ENCODE measurements at places on chromosomes 6 and 20. TPM values are rescaled to one million over a fixed set of nuclear protein-coding genes. Genes with fewer than 3 reads are reported as not detected.

The SRXN1 gene
- 33.2 TPM for total RNA-seq

The BANF2 gene
- total RNA-seq, result not detected

DNA sequence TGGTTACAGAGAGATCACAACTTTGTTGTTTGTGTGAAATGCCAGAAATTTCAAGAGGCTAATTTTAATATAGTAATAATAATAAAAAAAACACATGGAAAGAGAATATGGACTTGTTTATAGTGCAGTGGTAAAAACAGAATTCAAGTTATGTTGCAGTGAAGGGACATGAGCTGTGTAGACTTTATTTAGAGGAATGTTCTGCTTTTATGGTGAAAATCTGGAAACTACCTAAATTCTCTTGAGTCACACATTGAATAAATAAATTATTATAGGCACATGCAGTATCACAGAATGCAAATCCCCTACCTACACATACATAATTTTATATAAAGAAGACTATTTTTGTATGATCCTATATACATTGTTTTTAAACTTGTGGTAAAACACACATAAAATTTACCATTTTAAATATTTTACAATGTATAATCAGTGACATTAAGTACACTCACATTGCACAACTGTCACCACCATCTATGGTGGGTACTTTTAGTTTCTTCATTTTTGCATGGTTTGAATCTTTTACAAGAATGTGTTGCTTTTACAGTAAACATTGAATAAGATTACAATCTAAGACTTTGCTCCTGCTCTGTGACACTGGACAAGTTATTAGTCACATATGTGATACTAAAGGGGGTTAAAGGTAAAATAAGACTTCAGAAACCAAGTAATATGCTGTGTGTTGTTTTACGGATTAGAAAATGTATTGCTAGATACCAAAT is 107.4 kb downstream of the B3GAT2 start:
- no peak overlapping the region for H3K27ac ChIP-seq
- H3K36me3 ChIP-seq, result no peaks in the 10 kb centered on the region
- no peaks in the 10 kb centered on the region for H3K4me1 ChIP-seq

- H3K27me3 ChIP-seq, result no peaks in the 10 kb centered on the region
- no peaks in the 10 kb centered on the region for H3K4me1 ChIP-seq
- no peaks in the 10 kb centered on the region for H3K36me3 ChIP-seq
- no peak for DNase-seq
- no peak overlapping the region for H3K27ac ChIP-seq
Observed at GRCh38 chr6:161833099-161833860, 559.4 kb upstream of the AGPAT4 start.

The MROH8 gene
- 7.5 TPM for total RNA-seq

DNA sequence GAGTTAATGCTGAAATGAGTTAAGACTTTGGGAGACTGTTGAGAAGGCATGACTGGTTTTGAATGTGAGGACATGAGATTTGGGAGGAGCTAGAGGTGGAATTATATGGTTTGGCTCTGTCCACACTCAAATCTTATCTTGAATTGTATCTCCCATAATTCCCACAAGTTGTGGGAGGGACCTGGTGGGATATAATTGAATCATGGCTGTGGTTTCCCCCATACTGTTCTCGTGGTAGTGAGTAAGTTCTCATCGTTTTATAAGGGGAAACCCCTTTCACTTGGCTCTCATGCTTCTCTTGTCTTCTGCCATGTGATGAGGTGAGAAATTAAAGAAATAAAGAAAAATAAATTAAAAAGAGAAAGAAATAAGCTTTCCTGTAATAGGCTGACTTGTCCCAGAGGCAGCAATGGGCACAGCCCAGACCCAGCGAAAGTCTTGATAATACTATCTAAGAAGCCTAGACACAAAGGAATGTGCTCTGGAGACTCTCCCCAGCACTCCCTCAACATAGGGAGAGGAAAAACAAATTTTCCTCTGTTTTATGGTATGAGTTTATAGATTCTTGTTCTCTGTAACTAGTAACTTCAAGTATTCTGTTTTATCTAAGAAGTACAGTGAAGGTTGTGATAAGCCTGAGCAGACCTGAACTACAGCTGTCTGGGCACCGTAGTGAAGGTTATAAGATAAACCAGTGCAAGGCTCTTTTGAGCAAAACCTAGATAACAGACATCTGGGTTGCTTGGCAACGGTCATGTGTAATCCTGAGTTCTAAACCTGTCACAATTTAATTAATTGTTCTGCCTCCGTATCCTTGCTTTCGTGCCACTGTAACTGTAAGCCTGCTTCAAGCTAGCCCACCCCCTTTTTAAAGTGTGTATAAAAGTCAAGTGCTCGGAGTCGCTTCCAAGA is 88.9 kb upstream of the ECI2 start:
- H3K27me3 ChIP-seq, result no peaks in the 10 kb centered on the region
- H3K4me3 ChIP-seq, result no peak overlapping the region
- DNase-seq, result no peak
- no peaks in the 10 kb centered on the region for H3K36me3 ChIP-seq

GRCh38 chr6:150685860-150686259 is 86.2 kb downstream of the PLEKHG1 start:
- no peak for DNase-seq
- no peaks in the 10 kb centered on the region for H3K27me3 ChIP-seq
- H3K4me1 ChIP-seq, result no peaks in the 10 kb centered on the region
- H3K36me3 ChIP-seq, result no peaks in the 10 kb centered on the region

The CD24 gene
- 11.5 TPM for total RNA-seq

- H3K27ac ChIP-seq, result no peak overlapping the region
- H3K36me3 ChIP-seq, result no peaks in the 10 kb centered on the region
- DNase-seq, result no peak
- no peaks in the 10 kb centered on the region for H3K4me1 ChIP-seq
- H3K27me3 ChIP-seq, result no peaks in the 10 kb centered on the region
- H3K4me3 ChIP-seq, result no peak overlapping the region
Observed at GRCh38 chr20:61407561-61407960, 155.5 kb downstream of the CDH4 start.

DNA sequence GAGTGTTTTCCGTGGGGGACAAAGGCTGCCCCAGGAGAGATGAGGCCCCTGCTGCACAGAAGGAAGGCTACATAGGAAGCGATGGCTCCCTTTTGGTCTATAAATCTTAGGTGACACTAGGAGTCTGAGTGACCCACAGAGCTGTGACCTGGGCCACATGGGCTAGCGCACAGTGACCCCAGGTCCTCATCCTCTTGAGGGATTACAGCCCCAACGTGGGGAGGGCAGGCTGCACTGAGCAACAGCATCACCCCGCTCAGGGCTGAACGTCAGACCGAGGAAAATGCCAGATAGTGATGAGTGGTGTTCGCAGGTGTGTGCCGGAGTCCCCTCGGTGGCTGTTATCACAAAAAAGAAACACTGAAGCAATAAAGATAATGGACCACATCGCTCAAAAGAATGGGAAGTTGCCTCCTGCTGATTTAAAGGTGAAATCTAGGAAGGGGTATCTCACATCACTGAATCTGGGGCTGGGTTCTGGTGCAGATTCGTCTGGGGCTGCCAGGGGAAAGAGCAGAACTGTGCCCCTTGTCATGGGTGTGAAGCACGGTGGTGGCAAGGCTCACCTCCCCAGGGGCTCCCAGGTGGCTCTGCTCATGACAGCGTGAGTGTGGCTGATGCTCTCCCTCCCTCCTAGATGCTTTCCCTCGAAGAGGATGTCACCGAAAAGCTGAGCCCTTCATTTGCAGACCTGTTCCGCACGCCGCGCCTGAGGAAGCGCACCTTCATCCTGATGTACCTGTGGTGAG is 14.5 kb downstream of the SLC22A1 start:
- no peaks in the 10 kb centered on the region for H3K36me3 ChIP-seq
- H3K4me1 ChIP-seq, result peaks cover 3% of the 10 kb centered on the region
- no peak overlapping the region for H3K4me3 ChIP-seq
- no peak for DNase-seq

GRCh38 chr20:53220482-53221307 is 248.5 kb downstream of the TSHZ2 start:
- no peak for DNase-seq
- no peaks in the 10 kb centered on the region for H3K27me3 ChIP-seq
- no peak overlapping the region for H3K4me3 ChIP-seq

- peak overlapping the region; percentile 99 for H3K27ac ChIP-seq
- peak overlapping the region; percentile 96 for H3K4me3 ChIP-seq
- H3K27me3 ChIP-seq, result no peaks in the 10 kb centered on the region
- H3K4me1 ChIP-seq, result no peaks in the 10 kb centered on the region
Observed at GRCh38 chr6:118649918-118650581, 1.3 kb downstream of the CEP85L start.

The ZNF217 gene
- 37.8 TPM for total RNA-seq

DNA sequence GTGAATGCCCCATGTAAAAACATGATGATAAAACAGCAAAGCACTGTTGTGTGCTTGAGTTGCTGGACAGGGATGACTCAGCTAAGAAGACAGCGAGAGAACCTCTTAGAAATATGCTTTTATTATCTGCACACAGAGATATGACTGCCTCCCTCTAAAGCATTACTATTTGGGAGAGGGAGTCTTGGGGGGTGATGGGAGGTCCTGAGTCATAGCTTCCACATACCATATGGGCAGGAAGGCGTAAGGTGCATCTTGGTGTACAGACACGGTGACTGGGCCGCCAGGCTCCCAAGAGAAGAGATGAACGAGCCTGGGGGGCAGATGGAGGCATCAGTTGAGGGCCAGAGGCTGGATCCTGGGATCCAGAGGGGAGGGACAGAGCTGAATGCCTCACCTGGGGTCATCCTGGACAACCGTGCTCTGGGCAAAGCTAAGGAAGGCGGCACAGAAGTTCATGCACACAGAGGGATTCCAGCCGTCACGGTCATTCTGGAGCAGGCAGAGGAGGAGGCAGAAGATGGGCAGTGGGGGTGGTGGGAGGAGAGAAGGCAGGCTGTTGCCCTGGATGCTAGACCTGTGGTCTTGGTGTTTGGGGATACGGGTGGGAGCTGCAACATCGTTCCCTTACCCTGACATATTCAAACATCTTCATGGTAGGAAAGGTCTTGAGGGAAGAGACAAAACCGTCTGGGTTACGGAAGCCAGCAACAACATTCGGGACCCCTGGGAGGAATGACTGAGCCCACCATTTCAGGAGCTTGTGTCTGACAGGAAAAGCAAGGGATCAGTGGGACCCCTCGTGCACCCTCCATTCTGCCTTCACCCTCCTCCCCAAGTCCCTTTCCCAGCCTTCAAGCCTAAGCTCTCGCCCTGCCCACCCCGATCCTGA is 2.0 kb downstream of the DXO start:
- no peak overlapping the region for H3K27ac ChIP-seq
- H3K36me3 ChIP-seq, result no peaks in the 10 kb centered on the region
- H3K4me1 ChIP-seq, result peaks cover 5% of the 10 kb centered on the region
- DNase-seq, result no peak
- H3K4me3 ChIP-seq, result no peak overlapping the region

GRCh38 chr6:152270301-152270925 is 366.7 kb downstream of the SYNE1 start:
- H3K4me1 ChIP-seq, result peaks cover 19% of the 10 kb centered on the region
- no peak for DNase-seq
- no peak overlapping the region for H3K4me3 ChIP-seq
- no peaks in the 10 kb centered on the region for H3K27me3 ChIP-seq
- no peaks in the 10 kb centered on the region for H3K36me3 ChIP-seq
- H3K27ac ChIP-seq, result peak overlapping the region; percentile 83

DNA sequence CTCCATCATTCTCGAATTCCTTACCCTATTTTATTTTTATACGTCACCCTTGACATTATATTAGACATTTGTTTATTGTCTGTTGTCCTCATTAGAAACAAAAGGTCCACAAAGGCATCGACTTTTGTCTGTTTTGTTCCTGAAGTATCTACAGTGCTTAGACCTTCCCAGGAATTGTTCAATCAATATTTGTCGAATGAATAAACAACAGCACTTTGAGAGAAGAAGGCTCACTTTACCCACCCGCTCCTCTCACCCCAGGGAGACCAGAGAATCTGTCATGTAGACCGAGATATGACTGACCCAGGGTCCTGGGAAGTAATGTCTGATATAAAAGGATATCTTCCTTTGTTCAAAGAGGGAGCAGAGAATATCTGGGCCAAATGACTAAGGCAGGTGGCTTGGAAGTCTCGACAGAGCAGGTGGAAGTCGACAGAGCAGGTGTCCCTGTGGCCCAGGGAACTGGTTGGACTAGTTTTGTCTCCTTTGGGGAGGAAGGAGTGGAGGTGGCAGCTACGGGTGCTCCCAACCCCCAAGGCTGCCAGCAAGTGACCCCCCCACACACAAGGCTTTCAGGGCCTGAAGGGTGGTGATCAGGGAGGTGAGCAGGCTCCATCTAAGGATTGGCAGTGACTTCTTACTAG is 14.8 kb upstream of the CHMP4B start:
- H3K4me1 ChIP-seq, result no peaks in the 10 kb centered on the region
- no peaks in the 10 kb centered on the region for H3K27me3 ChIP-seq
- no peak for DNase-seq
- no peak overlapping the region for H3K4me3 ChIP-seq
- H3K27ac ChIP-seq, result no peak overlapping the region

The ERVFRD-1 gene
- 0.14 TPM for total RNA-seq

The MAPK13 gene
- total RNA-seq, result 2.6 TPM

- peaks cover 15% of the 10 kb centered on the region for H3K4me1 ChIP-seq
- H3K27me3 ChIP-seq, result no peaks in the 10 kb centered on the region
- H3K4me3 ChIP-seq, result no peak overlapping the region
- no peak for DNase-seq
- H3K36me3 ChIP-seq, result no peaks in the 10 kb centered on the region
- no peak overlapping the region for H3K27ac ChIP-seq
Observed at GRCh38 chr20:47860049-47860830, 75.0 kb upstream of the SULF2 start.

- no peak overlapping the region for H3K27ac ChIP-seq
- H3K4me3 ChIP-seq, result no peak overlapping the region
- H3K27me3 ChIP-seq, result no peaks in the 10 kb centered on the region
- H3K4me1 ChIP-seq, result no peaks in the 10 kb centered on the region
- no peak for DNase-seq
Observed at GRCh38 chr6:31165986-31166385, 4.5 kb downstream of the POU5F1 start.

The THEMIS gene
- not detected for total RNA-seq

GRCh38 chr6:133277900-133278545 is 36.9 kb downstream of the EYA4 start:
- no peak overlapping the region for H3K4me3 ChIP-seq
- no peak overlapping the region for H3K27ac ChIP-seq
- H3K36me3 ChIP-seq, result no peaks in the 10 kb centered on the region
- H3K27me3 ChIP-seq, result no peaks in the 10 kb centered on the region

The SLC22A1 gene
- total RNA-seq, result 0.35 TPM

DNA sequence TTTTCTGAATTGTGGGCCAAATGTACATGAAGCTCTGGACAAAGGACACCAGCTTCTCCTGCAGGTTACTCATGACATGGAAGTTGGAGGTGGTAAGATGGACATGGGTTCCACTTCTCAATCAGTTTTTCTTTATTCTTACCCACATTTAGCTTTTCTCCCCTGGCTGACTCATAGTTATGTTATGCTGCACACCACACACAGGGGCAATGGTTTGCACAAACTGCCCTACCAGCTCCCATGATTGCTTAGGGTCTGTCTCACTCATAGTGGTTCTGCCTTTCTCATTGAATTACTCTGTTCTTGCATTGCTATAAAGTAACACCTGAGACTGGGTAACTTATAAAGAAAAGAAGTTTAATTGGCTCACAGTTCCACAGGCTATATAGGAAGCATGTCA is 4.5 kb upstream of the CD109 start:
- H3K4me1 ChIP-seq, result no peaks in the 10 kb centered on the region
- no peak for DNase-seq
- H3K27me3 ChIP-seq, result no peaks in the 10 kb centered on the region
- no peak overlapping the region for H3K27ac ChIP-seq
- H3K36me3 ChIP-seq, result no peaks in the 10 kb centered on the region

The MAFB gene
- total RNA-seq, result 38.2 TPM

The SLC17A2 gene
- total RNA-seq, result not detected

The FUT9 gene
- total RNA-seq, result not detected

- no peaks in the 10 kb centered on the region for H3K36me3 ChIP-seq
- H3K4me3 ChIP-seq, result no peak overlapping the region
- no peaks in the 10 kb centered on the region for H3K27me3 ChIP-seq
- no peak for DNase-seq
- H3K27ac ChIP-seq, result no peak overlapping the region
Observed at GRCh38 chr20:53524589-53525312, 68.9 kb downstream of the ZNF217 start.

The MUCL3 gene
- total RNA-seq, result not detected
